ENCODE measurements at places on chromosomes 12 and 14.

DNA sequence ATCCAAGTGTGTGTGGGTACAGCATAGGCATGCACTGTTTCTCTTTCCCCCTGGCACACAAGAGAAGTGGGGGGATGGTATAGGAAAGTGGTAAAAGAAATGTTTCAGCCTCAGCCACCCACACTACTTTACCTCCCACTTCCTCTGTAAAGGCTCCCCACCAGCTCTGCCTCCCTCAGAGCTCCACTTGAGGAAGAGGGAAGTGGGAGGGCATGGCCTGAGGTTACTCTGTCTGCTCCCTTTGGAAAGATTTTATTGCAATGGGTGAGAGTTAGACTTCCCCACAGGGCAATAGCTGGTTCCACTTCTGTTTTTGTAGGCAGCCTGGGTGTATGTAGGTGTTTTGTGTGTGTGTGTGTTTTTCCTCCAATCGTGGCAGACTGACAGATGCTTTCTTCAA lies 145.3 kb downstream of the SSPN start:
- no peak overlapping the region for H3K4me3 ChIP-seq
- H3K27me3 ChIP-seq: no peaks in the 10 kb centered on the region
- peak overlapping the region; percentile 57 for H3K27ac ChIP-seq
- peaks cover 16% of the 10 kb centered on the region for H3K4me1 ChIP-seq
- H3K36me3 ChIP-seq: peaks cover 64% of the 10 kb centered on the region
- DNase-seq: no peak

DNA sequence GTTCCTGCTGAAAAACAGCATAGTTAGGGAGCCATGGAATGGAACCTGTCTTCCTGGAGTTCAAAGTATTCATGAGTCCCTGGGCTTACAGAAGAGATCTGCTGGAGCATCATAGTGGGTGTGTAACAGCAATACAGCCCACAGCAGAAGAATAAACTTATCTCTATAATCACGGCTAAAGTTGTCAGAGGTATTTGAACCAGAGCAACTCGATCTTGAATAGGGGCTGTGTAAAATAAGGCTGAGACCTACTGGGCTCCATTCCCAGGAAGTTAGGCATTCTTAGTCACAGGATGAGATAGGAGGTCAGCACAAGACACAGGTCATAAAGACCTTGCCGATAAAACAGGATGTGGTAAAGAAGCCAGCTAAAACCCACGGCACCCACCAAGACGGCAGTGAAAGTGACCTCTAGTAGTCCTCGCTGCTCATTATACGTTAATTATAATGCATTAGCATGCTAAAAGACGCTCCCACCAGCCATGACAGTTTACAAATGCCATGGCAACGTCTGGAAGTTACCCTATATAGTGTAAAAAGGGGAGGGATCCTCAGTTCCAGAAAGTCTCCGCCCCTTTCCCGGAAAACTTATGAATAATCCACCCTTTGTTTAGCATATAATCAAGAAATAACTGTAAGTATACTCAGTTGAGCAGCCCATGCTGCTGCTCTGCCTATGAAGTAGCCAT lies 223.4 kb downstream of the PCNX1 start:
- H3K4me1 ChIP-seq: peaks cover 12% of the 10 kb centered on the region
- no peak overlapping the region for H3K27ac ChIP-seq
- no peak overlapping the region for H3K4me3 ChIP-seq
- no peaks in the 10 kb centered on the region for H3K36me3 ChIP-seq

- H3K4me3 ChIP-seq: no peak overlapping the region
- no peaks in the 10 kb centered on the region for H3K4me1 ChIP-seq
- no peak for DNase-seq
- no peaks in the 10 kb centered on the region for H3K36me3 ChIP-seq
These were observed 131.6 kb downstream of the SEC23A start for GRCh38 chr14:38971258-38971921.

DNA sequence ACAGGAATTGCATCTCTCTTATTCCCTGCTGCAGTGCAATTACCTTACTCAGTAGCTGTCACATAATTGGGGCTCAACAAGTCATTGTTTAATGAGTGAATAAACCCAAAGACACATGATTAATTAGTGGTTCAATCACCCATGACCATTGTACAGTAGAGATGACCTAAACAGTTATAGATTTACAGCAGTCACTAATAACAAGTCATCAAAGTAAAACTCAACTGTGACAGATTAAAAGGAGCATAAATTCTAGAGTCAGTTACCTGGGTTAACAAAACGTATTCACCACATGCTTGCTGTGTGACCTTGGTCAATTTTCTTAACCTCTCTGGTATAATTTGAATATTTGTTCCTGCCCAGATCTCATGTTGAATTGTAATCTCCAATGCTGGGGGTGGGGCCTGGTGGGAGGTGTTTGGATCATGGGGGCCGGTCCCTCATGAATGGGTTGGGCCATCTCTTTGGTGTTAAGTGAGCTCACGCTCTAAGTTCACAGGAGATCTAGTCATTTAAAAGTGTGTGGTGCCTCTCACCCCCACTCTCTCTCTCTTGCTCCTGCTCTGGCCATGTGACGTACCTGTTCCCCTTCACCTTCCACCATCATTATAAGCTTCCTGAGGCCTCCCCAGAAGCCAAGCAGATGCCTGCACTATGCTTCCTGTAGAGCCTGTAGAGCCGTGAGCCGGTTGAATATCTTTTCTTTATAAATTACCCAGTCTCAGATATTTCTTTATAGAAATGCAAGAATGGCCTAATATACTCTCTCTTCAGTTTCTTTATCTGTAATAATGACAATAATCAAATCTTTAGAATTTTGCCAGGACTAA lies 141.9 kb upstream of the PLEKHG7 start:
- H3K4me3 ChIP-seq: no peak overlapping the region
- H3K27ac ChIP-seq: no peak overlapping the region
- DNase-seq: no peak
- peaks cover 6% of the 10 kb centered on the region for H3K36me3 ChIP-seq
- H3K4me1 ChIP-seq: peaks cover 45% of the 10 kb centered on the region

DNA sequence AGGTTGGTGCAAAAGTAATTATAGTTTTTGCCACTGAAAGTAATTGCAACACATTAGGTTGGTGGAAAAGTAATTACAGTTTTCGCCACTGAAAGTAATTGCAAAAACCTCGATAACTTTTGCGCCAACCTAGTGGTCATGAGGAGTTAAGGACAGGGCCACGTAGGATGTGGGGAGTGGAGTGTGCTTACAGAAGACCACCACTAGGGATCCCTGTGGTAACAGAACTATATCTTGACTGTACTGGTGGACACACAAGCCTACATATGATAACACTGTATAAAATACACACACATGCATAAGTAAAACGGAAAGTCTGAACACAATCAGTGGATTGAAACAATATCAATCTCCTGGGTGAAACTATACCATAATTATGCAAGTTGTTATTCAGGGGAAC lies 187.4 kb upstream of the ABCD2 start:
- H3K4me3 ChIP-seq: no peak overlapping the region
- H3K36me3 ChIP-seq: no peaks in the 10 kb centered on the region
- no peaks in the 10 kb centered on the region for H3K4me1 ChIP-seq
- no peak overlapping the region for H3K27ac ChIP-seq

GRCh38 chr12:120847814-120848213 lies 56.3 kb downstream of the SPPL3 start:
- peaks cover 69% of the 10 kb centered on the region for H3K4me1 ChIP-seq
- DNase-seq: no peak
- no peak overlapping the region for H3K4me3 ChIP-seq
- peaks cover 5% of the 10 kb centered on the region for H3K36me3 ChIP-seq
- no peak overlapping the region for H3K27ac ChIP-seq
- no peaks in the 10 kb centered on the region for H3K27me3 ChIP-seq

GRCh38 chr14:102200690-102201352 lies 61.1 kb downstream of the WDR20 start:
- peaks cover 72% of the 10 kb centered on the region for H3K36me3 ChIP-seq
- H3K27me3 ChIP-seq: no peaks in the 10 kb centered on the region
- H3K27ac ChIP-seq: peak overlapping the region; percentile 16
- peaks cover 75% of the 10 kb centered on the region for H3K4me1 ChIP-seq
- DNase-seq: no peak

- no peak for DNase-seq
- peaks cover 2% of the 10 kb centered on the region for H3K4me1 ChIP-seq
- H3K36me3 ChIP-seq: no peaks in the 10 kb centered on the region
- no peak overlapping the region for H3K27ac ChIP-seq
These were observed 170.5 kb upstream of the GSC start for GRCh38 chr14:94940263-94940993.

DNA sequence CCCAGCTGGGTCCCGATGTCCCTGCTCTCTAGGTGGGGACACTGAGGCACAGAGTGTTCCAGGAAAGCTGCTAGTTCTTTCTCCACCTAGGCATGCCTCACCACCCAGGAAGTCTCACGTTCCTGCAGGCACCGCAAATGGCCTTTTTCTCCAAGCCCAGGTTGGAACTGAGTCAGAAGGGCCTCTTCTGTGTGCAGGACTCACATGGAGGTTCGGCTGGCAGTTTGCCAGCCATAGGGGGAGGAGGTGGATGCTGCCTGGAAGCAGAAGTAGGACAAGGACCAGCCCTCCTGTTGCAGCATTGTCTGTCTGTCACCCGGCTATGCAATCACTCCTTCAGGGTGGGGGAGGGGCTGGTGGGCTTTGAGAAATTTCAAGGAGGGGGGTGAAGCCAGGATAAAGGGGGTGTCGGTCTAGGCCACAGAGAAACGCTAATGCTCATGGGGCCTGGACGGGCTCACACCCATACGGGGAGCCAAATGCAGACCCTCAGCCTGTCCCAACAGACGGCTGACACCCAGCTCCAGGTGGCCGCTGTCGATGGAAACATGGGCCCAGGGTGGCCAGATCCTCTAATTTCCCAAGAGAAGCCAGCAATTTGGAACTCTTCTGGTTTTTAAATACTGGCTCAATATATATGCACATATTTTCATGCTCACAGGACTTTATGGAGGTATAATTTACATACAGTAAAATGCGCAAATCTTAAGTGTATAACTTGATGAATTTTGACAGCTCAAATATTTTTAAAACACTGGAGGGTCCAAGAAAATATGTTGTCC lies 120.5 kb downstream of the PHETA1 start:
- no peak overlapping the region for H3K4me3 ChIP-seq
- no peaks in the 10 kb centered on the region for H3K36me3 ChIP-seq
- H3K27me3 ChIP-seq: peaks cover 5% of the 10 kb centered on the region
- no peaks in the 10 kb centered on the region for H3K4me1 ChIP-seq
- no peak for DNase-seq

DNA sequence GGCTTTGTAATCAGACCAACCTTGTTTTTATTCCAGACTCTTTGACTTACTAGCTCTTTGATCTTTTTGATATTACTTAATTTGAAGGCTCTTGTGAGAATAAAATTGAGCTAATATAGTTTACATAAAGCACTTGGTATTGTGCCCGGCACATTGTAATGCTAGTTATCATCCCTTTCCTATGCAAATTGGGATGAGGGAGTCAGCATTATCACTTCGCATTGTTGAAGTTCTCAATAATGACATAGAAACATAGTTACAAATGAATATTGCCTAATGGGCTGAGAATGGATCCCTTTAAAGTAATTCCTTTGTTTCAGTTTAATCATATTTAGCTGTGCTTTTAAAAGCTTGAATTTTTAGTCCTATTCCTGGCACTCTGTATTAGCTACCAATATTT lies 36.6 kb downstream of the SUPT16H start:
- peaks cover 6% of the 10 kb centered on the region for H3K4me1 ChIP-seq
- H3K27me3 ChIP-seq: no peaks in the 10 kb centered on the region
- peaks cover 17% of the 10 kb centered on the region for H3K36me3 ChIP-seq
- no peak overlapping the region for H3K4me3 ChIP-seq
- DNase-seq: no peak
- H3K27ac ChIP-seq: no peak overlapping the region

DNA sequence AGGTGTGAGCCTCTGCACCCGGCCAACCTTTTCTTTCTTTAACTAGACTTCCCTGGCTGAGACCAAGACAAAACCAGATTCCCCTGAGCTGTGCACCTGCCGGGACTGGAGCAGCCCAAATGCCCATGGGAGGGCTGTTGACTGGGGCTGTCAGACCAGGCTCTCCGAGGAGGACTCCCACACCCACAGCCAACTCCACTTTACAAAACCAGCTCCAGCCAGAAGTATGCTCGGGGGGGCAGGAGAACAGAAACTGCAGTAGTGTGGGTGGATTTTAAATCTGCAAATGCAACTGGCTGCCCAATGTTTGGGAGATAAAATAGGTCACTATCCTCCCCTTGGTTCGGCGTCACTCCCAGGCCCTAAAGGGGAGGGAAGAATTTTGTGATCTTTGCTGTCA lies 78.5 kb downstream of the VCPKMT start:
- peaks cover 56% of the 10 kb centered on the region for H3K4me1 ChIP-seq
- no peak overlapping the region for H3K4me3 ChIP-seq
- DNase-seq: no peak

DNA sequence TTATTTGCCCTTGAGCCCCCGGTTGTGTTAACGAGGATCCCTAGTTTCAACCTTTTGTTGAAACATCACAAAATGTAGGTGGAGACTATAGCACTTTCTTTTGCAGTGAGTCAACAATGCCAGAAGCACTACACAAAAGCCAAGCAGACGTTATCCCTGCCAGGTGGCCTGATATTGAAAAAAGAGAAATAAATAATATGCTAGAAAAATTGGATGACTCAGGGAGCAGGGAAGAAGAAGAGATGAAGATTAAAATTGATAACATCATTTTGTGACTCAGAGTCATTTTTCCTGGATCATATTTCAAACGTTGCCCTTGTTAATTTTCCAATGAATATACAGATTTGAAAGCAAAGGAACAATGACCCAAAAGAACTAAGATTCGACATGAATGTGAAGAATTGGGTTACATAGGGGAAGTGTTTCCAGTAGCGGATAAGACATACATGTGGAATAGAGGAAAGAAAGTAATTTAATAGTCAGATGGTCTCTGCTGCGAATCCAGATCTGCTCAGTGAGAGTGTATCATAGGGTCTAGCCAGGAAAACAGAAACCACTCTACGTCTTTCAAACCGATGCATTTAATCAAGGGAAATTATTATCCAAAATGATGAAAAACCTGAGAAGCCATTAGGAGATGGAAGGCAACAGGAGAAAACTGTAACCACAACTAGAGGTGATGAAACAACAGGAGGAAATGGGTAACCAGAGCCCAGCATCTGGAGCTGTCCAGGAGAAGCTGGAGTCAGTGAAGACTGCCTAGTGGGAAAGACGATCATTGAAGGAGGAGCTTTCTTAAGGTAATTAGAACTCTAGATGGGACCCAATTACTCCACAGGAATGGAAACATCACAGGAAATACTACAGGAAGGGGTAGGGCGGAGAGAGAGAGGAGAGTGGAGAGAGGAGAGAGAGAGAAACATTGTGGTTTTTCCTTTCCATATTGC lies 57.9 kb downstream of the RERG start:
- H3K27ac ChIP-seq: no peak overlapping the region
- no peaks in the 10 kb centered on the region for H3K4me1 ChIP-seq
- no peak overlapping the region for H3K4me3 ChIP-seq
- peaks cover 12% of the 10 kb centered on the region for H3K27me3 ChIP-seq
- DNase-seq: no peak

DNA sequence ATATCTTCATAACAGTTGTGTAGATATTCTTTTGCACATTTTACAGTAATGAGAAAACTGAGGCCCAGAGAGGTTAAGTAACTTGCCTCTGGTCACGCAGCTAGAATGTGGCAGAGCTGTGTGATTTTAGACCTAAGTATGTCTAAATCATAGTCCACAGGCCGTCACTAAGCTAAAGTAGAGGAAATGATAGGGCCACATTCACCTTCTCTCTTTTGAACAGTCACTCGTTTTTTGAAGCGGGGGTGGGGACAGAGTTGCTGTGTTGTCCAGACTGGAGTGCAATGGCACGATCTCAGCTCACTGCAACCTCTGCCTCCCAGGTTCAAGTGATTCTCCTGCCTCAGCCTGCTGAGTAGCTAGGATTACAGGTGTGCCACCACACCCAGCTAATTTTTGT lies 68.5 kb downstream of the RASSF3 start:
- peaks cover 89% of the 10 kb centered on the region for H3K4me1 ChIP-seq
- H3K36me3 ChIP-seq: no peaks in the 10 kb centered on the region
- H3K27me3 ChIP-seq: no peaks in the 10 kb centered on the region
